ENCODE measurements at places on chromosomes 7 and 10.

GRCh38 chr7:69878591-69878990 lies 280.3 kb downstream of the AUTS2 start:
- DNase-seq: no peak

DNA sequence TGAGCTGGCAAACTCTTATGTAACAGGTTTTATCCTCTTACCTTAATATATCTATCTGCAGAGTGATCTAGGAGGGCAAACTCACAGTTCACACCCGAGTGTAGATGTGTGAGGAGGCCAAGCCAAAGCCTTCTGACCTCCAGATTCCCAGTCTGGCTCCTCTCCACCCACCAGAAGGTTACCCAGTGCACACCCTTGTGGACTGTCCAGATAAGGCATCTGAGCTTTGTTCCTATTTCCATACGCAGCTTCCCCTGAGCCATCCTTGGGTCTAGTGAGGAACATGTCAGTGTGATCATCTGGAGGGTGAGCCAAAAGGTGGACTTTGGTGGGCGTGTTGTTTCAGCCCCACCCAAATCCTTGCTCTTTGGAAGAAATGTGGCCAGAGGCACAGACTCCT lies 203.0 kb upstream of the MEOX2 start:
- peak; percentile 24 for DNase-seq

GRCh38 chr7:71229699-71230098 lies 97.8 kb downstream of the GALNT17 start:
- DNase-seq: no peak

DNA sequence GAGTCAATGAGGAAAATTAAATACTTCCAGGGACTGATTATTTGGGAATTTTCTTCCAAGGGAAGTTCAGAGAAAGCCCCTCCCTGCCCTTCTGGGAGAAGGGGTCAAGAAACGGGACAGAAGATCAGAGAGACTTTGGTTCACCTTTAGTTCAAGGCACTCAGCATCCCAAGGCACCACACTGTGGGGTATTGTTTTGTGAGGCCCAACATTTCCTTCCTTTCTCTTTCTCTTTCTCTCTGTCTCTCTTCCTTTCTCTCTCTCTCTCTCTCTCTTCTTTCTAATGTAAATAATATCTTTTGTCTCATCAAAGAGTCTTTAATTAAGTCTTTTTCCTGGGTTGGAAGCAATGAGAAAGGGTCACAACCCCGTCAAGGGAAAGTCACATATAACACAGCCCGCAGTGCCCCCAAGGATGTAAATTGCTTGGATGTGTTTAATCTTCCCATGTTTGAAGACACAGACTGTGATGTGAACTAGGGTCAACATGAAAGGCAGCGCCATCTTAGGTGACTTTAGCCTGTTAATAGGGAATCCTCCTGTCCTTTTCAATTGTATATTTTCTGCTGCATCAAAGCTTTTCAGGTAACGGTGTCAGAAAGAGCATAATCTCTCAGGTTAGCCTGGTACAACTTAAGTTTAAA lies 983.3 kb upstream of the C7orf33 start:
- DNase-seq: no peak

DNA sequence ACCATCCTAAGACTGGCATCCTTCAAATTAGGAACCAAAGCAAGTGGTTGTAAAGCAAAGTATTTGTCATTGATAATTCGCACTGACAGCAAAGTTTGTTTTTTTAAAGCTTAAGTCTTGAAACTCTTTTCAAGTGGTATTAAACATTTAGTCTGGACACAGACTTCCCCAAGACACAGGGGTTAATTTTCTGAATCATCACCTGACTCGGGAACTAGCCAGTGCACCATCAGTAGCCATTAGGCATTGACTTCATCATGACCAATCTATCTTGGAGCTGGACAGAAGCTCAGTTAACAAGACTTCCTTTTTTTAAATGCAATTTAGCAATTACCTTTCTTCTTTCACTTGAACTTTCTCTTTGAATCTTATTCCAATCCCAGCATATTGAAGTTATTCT lies 210.6 kb downstream of the ZNF365 start:
- DNase-seq: peak; percentile 57

GRCh38 chr7:128954830-128955802 lies 17.4 kb downstream of the IRF5 start:
- DNase-seq: no peak

DNA sequence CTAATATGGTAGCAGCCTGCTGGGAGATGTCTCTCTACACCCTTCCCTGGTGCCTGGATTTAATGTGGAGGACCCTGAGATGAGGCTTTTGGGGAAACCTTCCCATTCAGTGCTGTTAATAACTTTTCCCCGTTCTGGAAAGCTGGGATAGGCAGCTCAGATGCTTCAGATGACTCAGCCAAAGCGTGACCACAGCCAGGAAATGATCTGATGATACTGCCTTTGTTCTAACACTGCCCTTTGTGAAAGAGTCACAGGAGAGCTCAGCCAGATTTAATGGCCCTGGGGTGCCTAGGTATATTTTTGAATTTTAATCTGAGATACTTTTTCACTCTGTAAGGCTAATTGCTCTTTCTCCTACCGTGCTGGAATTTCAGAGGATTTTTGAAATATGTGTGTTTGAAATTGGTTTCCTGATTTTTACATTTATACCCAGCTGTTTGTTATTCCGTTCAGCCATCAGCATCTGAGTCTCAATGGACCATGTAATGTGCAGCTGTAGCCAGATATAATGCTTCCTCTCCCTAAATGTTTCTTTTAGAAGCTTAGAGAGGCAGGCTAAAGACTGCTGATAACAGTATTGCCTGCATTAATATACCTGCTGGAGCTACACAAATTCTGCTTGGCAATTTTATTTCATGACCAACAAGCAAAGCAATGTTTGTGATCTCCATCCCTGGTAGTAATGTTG lies 17.8 kb downstream of the CELF2 start:
- DNase-seq: peak; percentile 82

- DNase-seq: no peak
These were observed 46.7 kb downstream of the CAV1 start for GRCh38 chr7:116571552-116571951.

DNA sequence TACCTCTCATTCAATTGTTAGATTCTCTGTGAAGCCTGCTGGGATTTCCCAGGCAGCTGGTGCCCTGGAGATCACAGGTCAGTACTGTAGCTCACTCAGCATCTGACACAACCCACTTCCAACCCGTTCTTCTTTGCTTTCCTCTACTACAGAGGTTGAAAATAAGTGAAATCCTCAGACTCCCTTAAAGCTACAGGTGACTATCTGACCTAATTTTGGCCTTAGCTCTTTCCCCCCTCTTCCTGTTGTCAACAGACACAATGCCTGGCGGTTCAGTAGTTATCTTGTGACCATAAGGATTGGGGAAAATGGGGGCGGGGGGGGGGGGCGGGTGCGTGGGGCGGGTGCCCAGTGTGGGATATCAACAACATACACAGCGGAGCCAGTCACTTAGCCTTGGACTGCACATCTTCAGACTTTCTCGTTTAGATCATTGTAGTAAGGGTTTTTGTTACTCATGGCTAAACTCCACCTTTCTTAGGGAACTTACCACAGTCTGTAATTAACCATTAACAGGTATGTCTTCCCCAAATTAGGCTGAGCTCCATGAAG lies 37.8 kb downstream of the MTPN start:
- DNase-seq: no peak

GRCh38 chr7:36175886-36176285 lies 22.8 kb downstream of the EEPD1 start:
- no peak for DNase-seq

DNA sequence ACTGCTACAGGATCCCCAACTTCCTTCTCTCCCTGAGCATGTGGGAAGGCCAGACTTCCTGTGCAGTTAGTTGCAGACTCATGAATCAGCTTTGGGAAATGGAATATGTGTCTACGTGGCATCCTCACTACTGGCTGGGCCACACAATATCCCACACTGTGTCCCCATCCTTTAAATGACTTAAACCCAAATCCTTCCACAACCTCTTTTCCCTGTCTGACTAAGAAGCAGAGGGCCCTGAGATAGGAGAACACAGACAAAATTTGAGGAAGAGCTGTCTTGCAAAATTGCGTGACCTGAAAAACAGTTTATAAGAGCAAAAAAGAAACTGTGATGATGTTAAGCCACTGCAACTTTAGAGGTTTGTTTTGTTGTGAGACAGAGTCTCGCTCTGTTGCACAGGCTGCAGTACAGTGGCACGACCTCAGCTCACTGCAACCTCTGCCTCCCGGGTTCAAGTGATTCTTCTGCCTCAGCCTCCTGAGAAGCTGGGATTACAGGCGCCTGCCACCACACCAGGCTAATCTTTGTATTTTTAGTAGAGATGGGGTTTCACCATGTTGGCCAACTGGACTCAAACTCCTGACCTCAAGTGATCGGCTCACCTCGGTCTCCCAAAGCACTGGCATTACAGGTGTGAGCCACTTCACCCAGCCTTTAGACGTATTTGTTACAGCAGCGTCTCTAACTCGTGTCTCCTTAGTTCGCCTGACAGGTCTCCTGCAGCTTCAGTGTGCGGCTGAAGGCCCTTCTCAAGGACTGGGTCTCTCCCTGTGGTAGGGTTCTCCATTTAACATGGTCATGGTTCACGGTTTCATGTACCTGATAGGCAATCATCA lies 46.9 kb upstream of the SFMBT2 start:
- DNase-seq: no peak

DNA sequence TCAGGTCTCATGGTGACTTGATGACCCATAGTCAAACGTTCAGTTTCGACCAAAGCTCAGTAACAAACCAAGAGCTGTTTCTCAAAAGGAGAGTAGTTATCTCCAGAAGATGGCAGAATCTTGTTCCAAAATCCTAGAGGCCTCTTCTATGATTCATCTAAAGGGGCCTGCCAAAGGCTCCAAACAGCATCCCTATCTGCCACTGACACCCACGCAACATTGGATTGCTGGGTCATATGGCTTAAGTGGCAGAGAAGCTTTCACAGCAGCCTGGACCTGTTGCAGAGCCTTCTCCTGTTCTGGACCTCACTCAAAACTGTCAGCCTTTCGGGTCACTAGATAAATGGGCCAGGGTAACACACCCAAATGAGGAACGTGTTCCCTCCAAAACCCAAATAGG lies 54.0 kb upstream of the LRRC18 start:
- DNase-seq: no peak

DNA sequence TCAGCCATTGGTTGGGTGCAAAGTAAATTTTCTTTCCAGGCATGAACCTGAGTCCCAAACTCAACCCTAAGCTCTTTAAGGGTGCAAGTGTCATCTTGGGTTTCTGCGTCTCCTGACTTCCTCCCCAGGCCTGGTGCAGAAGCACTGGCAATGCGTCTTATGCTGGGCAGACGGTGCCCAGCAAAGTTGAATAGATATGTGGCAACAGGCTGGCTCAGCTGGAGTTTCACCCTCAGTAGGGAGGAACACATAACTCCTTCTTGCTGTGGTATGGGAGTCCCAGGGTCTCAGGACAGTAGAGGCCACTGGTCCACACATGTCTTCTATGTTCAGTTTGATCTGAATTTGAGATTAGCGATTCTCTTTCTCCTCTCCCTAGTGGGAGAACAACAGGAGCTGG lies 181.3 kb downstream of the RPS24 start:
- no peak for DNase-seq

- peak; percentile 3 for DNase-seq
These were observed 87.3 kb upstream of the FOXI2 start for GRCh38 chr10:127649642-127650041.

DNA sequence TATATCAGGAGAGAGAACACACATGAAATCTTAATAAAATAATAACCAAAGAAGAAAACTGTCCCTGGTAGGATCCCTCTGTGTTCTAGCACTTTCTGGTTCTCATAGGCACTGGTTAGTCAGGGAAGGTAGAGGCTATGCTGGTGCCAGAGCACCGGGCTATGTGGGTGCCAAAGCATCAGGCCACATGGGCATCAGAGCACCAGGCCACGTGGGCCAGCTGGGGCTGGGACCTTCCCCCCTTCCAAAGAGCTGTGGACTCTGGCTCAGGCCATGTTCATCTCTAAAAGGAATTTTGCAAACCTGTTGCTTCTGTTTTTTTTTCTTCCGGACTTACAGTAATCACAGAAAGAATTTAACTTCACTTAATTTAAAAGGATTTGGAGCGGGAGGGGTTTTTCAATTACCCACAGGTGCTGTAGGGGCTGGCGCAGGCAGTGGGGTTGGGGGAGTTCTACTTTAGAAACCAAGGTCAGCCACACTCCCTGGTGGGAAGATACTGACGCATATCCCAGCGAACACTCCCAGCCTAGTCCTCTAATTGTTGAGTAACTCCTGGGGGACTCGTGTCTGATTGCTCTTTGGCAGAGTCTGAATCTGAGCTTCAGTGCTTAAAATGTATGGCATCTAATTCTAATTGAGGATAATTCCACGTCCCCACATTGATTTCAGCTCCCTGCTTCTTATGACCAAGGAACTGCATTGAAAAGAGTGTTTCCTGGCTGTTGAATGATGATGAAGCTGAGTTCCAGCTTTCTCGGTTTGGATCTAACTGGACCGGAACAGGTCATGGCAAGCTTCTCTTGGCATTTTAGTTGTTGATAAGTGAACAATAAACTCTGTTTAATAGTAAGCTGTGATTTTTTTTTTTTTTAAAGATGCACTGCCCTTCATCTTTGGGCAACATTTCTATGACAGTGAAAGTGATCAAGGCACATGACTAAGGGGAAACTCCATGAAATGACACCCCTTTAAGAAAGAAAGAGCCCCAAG lies 110.7 kb upstream of the FZD8 start:
- peak; percentile 20 for DNase-seq

DNA sequence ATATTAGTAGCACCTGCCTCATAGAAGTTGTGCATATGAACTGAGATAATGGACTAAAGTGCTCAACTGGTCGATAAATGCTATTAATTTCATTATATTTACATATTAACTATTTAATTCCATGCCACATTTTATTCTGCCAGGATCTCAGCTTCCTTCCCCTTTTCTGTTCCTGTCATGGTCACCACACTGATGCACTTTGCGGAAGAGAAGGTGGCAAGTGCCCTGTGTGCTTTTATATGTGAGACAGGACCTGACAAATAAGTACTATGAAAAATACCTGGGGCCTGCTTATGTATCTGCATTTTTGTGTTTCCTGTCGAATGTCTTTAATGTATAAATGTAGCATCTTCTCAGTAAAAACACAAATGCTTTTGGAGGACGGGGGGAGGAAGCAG lies 12.2 kb downstream of the ATP6V0E2 start:
- no peak for DNase-seq

DNA sequence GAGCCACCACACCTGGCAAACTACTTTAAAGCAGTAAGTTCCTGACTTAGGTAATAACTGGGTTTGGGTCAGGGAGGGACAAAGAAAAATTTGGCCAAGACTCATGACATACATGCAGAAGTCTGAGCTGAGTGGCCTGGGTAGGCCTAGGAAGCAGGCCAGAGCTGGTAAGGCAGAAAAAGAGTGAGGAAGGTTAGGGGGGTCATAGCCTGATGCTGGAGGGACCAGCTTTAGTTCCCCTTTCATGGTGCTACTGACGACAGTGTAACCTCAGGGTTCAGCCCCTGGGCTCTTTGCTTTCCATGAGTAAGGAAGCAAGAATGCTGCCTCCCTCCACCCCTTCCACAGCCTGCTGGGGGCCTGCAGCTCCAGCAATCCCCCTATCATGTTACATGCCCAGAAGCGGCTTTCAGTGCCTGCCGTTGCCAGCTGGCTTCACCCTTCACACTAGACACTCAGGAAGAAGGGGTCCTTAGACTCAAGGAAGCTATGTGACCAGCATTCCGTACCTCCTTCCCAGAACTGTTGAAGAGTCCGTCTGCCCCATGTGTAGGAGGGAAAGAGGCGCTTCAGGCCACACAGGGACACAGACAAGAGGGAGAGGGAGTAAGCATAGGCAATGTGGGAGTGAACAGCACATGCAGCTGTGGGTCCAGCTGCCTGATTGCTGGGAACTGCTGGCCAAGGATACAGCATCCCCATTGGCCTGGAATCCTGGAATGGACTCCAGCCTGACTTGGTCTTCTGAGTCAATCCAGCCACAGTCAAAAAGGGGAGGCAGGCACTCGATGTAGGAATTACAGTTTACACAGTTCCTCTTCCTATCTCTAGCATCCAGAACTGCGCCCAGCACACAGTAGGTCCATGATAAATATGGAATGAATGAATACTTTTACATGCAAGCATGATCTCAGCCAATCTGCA lies 4.1 kb upstream of the PLAU start:
- DNase-seq: peak; percentile 97
